ENCODE measurements at places on chromosomes 2 and 18.
A peak's percentile ranks its signal among the peaks of the same experiment; 100 is the strongest.

- no peak for DNase-seq
Measured at GRCh38 chr2:3517948-3518495, 1.3 kb downstream of the ADI1 start.

DNA sequence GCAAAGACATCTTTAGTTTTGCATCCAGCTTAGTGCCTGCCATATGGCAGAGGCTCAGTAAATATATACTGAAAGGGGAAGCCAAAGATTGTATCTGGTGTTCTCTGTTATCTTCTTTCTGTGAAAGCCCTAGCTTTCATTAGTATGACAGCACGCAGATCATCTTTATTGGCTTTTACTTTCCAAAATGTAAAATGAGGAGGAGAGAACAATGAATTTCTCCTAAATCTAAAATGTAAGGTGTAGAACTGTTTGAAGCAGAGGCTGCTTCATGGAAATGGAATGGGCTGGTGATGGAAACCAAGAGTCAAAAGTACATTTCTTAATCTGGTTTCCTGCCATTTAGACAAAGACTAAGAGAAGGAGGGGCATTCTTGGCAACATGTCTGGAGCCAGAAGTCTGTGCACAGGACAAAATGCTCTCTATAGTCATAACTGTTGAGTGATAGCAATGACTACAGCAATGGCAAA is 1029.9 kb upstream of the PIK3C3 start:
- DNase-seq, result no peak

- DNase-seq, result no peak
Measured at GRCh38 chr2:11248-11941, 34.9 kb downstream of the FAM110C start.

GRCh38 chr2:39705638-39706037 is 39.9 kb downstream of the TMEM178A start:
- no peak for DNase-seq

- DNase-seq, result no peak
Measured at GRCh38 chr2:171678619-171679018, 8.7 kb upstream of the DYNC1I2 start.

DNA sequence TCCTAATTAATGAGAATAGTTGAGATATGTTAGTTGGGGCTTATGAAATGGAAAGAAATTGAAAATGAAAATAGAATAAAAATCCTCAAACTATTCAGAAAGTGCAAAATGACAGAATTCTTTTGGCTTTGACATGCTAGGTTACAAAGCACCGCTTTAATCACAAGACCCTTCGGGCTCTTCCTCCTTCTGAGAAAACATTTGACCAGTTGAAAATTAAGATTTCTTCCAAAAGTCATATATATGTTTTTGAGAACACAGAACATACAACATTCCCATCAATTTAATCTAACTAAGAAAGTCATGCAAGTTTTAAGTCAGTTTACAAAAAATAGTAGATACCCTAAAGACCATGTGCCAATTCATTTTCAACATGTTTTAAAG is 2.2 kb upstream of the SLC40A1 start:
- DNase-seq, result no peak

GRCh38 chr2:232052591-232052990 is 91.1 kb downstream of the DIS3L2 start:
- no peak for DNase-seq

DNA sequence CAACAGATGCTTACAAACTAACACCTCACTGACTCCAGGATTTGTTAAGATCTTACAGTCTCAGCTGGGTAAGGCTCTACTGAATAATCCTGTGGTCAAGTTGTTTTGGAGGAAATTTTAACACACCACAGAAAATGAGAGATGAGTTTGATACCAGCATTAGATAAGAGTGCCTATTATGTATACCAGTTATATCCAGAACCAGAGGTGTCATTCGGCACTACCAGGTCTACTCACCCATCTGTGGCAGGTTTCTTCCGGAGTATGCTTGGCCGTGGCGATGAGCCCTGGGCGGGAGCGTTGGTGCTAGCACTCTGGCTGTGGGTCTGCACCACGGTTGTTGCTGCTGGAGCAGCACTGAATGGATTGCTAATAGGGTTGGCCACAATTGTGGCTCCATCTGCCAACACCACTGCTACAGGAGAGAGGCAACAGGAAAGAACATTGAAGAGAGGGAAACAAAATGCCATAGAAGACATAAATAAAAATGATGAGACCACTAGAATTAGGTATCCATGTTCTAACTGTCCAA is 41.2 kb downstream of the SAP130 start:
- peak; percentile 45 for DNase-seq

DNA sequence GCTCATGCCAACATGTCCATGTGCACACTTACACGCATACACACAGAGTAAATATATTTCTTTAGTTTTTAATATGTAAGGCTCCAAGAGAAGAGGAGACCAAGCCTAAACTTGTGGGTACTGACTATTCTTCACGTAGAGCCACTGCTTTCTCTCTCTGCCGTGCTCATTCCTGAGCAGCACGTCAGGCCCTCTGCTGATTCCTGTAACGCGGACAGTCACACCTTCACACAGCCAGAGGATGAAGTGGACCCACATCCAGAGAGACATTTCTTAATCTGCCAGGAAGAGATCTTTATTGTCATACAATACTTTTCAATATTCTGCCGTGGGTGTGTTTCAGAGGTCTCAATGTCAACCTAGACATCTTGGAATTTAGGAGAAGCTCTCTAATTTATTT is 560.7 kb downstream of the STK39 start:
- no peak for DNase-seq

- no peak for DNase-seq
Measured at GRCh38 chr18:40676668-40677067, 1278.4 kb upstream of the PIK3C3 start.

DNA sequence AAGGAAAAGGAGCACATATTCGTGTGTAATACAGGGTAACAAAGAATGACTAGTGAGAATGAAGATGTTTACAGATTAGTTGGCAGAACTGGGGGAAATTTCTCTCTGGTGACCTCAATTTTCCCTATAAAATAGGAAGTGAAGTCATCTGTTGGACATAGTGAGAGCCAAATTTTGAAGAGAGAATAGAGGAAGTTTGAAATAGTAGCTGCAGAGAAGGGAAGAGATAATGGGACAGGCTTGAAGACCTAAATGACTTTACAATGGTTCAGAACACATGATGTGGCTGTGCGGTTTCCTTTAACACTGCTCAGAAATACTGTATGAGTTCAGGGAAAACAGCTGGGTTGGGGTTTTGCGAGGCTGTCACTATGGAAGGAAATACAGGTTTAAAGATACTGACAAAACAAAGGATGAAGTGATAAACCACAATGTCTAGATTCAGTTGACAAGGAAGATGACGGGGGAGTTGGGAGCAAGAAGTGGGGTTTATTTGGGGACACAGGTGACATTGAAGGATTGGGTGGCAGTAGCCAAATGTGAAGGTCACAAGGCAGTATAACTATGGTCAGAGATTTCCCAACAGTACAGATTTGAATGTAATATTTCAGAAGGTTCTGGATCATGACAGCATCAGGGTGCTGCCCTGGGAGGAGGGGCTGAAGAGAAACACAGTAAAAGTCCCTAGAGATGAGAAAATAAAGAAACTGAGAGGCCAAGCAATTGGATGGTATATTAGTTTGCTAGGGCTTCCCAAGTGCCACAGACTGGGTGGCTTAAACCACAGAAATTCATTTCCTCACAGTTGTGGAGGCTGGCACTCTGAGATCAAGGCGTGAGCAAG is 82.6 kb upstream of the TANK start:
- DNase-seq, result no peak

DNA sequence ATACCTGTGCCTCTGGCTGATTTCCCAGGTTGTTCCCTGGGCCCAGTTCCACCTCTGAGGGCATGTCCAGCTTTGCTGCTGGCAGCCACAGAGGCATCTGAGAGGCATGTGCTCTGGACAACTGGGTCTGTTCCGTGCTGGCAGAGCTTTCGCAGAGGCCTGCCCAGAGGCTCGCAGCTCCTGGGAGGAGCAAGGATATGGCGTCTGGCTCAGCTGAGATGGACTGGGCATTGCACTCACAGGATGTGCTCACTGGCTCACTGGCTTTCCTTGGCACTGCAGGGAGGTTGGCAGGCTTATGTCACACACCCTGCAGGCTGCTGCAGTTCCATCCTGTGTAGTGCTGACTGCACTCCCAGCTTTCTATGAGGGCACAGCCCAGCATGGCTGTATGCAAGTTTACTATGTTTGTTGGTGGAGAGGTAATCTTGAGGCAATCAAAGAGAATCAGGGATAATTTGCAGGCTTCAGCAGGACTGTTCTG is 172.3 kb downstream of the PRKCE start:
- DNase-seq, result peak; percentile 50

- DNase-seq, result no peak
Measured at GRCh38 chr2:204754898-204755297, 209.6 kb downstream of the PARD3B start.

- DNase-seq, result no peak
Measured at GRCh38 chr2:30971231-30972025, 164.2 kb upstream of the CAPN13 start.

DNA sequence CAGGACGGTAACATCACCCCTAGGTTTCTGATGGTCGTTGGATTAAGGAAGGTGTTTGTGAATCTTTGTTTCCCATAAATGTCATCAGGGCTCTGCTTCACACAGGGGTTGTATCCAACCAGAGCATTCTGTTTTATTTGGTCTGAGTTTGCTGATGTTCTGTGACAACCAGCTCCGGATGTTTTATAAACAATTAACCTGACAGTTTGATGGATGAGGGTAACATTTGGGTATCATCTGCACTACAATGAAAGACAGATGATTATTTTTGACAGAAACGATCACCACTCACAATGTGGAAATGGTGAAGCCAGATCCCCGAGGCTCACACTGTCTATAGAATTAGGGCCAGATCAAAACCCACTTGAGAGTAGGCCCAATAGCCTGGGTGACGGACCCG is 107.1 kb downstream of the CDC42EP3 start:
- no peak for DNase-seq

DNA sequence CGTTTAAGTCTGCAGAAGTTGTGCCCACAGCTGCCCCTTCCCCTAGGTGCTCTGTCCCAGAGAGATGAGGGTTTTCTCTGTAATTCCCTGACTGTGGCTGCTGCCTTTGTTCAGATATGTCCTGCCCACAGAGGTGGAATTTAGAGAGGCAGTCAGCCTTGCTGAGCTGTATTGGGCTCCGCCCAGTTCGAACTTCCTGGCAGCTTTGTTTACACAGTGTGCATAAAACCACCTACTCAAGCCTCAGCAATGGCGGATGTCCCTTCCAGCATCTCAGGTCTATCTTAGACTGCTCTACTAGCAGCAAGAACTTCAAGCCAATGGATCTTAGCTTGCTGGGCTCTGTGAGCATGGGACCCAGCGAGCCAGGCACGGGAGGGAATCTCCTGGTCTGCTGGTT is 48.1 kb downstream of the LHCGR start:
- DNase-seq, result no peak

- no peak for DNase-seq
Measured at GRCh38 chr2:229124136-229124535, 147.0 kb downstream of the PID1 start.

- no peak for DNase-seq
Measured at GRCh38 chr2:86468162-86469033, 27.2 kb downstream of the KDM3A start.

DNA sequence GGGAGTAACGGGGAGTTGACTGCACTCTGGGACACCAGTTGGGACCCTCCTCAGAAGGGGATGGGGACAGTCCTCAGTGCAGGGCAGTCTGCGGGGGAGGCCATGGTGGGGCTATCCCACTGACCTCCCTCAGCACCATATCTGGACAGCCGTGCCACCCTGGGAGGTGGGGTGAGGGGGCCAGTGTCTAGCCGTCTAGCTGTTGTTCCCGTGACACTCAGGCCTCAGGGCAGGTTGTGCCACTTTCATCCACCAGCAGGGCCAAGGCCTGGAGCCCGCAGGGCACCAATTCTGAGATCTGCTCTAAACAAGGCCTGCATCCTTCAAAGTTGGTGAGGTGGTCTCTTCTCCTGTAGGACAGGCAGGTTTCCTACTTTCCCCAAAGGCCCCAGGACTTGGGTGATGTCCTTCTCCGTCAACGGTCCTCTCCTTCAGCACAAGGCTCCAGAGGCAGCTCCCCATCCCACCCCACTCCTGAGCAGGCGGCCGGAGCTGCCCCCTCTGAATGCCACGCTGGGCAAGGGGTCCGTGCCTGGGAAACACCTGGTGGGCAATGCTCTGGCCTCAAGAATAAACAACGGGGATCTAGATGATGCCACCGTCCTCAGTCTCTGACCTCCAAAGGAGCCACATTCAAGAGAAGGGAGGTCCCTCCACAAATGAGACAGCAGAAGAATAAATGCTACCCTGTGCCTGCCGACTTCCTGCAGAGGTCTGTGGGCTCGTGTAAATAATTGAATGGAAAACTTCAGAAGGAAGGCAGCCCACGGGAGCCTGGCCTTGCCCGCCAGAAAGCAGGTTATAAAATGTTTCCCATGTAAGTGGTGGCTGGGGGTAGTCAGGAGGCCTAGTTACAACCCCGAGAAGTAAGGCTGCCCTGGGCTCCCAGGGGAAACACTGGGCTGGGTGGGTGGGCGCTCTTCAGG is 42.8 kb upstream of the PTMA start:
- no peak for DNase-seq

GRCh38 chr2:108898315-108899082 is 90.5 kb downstream of the EDAR start:
- DNase-seq, result no peak

DNA sequence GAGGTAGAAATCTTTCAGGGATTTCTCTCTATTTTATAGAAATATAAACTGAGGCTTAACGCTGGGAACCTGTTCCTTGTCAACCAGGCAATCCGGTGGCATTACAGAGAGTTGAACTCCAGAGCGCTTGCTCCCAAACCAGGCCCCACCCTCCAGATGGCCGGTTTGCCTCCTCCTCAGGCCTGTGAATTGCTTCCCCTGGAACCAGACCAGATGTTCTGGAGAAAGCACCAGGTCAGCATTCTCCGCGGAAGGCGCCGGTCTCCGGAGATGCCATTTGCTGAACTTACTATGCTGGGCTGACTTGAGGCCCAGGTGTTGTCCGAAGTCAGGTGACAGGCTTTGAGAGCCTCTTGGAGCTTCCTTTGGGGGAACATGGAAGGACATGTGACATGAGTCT is 17.2 kb downstream of the TNP1 start:
- no peak for DNase-seq

DNA sequence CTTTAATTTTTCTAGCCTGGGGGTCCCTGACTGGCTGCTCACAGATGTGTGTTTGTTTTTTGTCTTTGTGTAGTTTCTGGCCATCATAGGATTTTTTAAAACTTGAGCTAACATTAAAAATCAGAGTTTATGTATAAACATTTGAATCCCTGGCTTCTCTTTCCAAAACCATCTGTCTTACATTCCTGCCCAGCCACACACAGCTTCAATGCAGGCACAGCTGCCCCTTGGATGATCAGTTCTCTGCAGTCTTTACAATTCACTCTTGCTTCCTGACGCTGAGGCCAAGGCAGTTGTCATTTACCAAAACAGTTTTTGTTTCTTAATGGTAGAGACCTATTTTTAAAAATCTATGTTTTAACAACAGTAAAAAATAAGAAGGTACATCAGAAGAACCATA is 169.2 kb upstream of the LRRTM1 start:
- no peak for DNase-seq

- no peak for DNase-seq
Measured at GRCh38 chr18:4102901-4103300, 352.2 kb downstream of the DLGAP1 start.
